ENCODE measurements at places on chromosomes 3 and 15.

GRCh38 chr15:100766243-100767000, 113.2 kb upstream of the ALDH1A3 start:
- no peak for DNase-seq

DNA sequence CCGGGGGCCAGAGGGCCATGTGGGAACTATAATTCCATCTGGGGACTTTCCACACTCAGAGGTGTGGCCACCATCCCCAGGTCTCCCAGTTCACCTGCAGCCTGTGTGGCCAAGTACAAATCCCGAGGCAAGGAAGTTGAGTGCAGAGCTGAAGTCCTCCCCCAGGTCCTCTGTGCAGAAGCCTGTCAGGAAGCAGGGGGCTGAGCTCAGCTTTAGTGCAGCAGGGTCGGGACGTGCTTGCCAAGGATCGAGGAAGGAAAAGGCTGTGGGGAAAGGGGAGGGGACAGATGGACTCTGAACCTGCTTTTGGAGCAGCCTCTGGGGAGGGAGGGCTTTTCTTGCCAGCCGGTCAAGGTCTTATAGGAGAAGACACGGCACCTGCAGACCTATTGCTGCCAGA, 67.7 kb downstream of the CHRNA7 start:
- DNase-seq, result no peak

DNA sequence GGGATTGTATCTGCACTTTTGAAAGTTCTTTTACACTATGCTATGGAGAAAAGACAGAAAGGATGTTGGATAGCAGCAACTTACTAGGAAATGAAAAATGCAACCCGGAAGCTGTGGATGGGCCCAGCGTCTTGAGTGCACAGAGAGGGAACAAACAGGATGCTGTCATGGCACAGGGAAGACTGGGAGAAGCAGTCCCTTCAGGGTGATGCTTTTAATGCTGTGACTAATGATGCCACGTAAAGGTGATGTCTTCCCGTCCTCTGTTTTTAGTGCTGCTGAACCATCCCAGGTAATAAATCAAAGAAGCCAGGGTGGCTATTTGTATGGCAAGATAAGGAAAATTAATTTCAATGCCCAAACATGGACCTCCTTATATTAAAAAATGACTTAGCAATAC, 437.6 kb downstream of the FOXP1 start:
- no peak for DNase-seq

- DNase-seq, result no peak
Measured at GRCh38 chr3:18188491-18188890, 236.6 kb downstream of the SATB1 start.

DNA sequence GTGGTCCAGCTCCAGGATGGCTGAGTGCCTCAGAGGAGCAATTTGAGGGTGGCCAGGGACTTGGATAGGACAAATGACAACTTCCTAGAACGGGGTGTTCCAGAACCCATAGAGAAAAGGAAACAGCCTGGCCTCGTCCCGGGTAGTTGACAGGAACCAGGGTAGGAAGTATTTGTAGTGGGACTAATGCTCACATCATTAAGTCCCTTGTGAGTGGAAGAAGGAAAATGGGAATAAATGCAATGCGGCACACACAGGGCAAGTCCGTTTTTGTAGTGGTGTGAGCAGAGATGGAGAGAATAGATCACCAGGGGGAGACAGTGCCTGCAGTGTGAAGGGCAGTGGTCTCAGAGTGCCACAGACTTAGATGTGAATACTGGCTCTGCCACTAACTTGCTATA, 19.6 kb downstream of the TIMP4 start:
- DNase-seq, result no peak

GRCh38 chr3:99562138-99562537, 76.3 kb upstream of the COL8A1 start:
- no peak for DNase-seq
